ENCODE measurements at places on chromosomes 2 and 18. TPM values are rescaled to one million over a fixed set of nuclear protein-coding genes. Genes with fewer than 3 reads are reported as not detected.

- no peak for DNase-seq
These were observed 957.7 kb upstream of the POU3F3 start for GRCh38 chr2:103896182-103896581.

GRCh38 chr2:134117676-134118075, 136.2 kb upstream of the MGAT5 start:
- no peak for DNase-seq

GRCh38 chr2:55526174-55526573, 6.7 kb downstream of the CFAP36 start:
- no peak for DNase-seq

DNA sequence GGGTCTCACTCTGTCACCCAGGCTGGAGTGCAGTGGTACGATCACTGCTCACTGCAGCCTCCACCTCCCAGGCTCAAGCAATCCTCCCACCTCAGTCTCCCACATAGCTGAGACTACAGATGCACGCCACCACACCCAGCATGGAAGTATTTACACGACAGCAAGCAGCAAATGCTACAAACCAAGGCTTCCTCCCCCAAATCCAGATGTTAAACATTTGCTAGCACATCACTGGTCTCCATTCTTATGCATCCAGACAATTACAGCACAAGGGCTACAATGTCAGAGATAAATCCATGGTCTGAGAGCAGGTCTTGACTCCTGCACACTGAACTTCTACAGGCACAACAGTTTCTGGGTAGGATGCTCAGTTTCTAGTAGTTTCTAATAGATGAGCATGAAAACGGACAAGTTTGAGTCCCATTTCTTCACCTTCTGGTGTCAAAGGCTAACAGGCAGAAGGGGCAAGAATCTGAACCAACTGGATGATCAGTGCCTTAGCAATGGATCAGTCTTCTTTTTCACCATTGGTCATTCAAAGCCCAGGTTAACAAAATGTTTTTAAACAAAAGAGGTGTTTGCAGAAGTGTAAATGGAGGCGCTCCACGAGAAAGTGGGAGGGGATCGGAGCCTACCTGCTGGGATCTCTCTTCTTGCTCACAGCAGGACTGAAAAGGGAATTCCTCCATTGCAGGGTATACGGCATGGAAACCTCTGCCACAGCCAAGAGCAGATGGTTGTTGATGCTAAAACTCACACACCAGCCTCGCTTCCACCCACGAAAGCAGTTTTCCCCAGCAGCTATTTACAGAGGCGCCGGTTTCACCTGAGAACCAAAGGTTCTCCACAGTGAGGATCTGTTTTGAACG, 135.0 kb upstream of the ARL4C start:
- peak; percentile 41 for DNase-seq

DNA sequence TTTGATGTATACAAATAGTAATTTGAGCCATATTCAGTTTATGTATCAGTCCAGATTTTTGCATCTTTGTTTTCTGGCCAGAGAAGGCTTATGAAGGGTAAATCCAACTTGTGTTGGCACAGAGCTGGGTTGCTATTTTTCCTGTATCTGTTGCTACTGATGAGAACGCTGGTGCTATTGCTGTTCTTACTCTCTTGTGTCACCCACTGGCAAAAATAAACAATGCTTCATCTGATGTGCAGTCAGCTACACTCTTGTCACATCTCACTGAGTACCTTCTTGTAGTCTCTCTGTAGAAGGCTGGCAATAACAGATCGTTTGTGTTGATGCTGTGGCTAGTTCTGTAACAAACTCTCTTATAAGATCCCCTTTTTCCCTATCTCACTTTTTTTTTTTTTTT, 323.4 kb downstream of the CDH19 start:
- DNase-seq = no peak

DNA sequence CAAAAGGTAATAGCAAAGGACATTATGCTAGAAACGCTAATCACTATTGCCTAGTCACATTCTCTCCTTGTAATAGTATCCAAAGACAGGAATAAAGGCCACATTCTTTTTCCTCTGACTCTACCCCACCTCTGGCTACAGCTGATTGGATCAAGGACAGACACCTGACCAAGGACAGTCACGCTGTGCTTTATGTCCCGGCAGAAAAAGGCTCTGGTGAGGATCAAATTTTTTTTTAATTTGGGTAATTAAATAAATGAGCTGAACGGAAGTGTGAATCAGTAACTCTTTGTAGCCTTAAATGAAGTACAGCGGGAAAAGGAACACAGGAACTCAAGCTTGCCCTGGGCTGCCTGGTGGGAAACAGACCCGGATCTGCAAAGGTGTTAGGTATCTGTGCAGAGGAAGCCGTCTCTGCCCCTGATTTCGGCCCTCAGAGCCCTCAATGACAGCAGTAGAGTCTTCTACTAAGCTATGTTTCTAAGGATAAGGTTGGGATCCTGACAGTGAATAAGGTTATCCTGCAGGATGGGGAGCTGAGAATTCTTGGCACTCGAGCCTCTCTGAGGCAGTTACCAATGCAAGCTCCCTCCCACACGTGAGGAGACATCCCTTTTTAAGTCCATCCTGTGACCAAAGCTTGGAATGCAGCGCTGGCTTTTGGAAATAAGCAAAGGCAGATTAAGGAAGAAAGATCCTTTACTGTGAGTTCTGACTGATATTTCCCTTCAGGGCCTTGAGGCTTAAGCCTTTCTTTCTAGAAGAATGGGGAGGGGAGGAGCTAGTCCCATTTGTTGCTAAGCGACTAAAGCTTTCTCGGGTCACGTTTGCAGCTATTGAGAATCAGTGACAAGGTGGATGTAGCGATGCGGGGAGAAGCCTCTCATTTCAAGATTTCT, 37.8 kb upstream of the IKZF2 start:
- DNase-seq = peak; percentile 54

- DNase-seq = peak; percentile 34
These were observed 108.5 kb upstream of the SMAD7 start for GRCh38 chr18:49059028-49059834.

- no peak for DNase-seq
These were observed 1218.8 kb upstream of the LRRTM1 start for GRCh38 chr2:81523344-81523743.

DNA sequence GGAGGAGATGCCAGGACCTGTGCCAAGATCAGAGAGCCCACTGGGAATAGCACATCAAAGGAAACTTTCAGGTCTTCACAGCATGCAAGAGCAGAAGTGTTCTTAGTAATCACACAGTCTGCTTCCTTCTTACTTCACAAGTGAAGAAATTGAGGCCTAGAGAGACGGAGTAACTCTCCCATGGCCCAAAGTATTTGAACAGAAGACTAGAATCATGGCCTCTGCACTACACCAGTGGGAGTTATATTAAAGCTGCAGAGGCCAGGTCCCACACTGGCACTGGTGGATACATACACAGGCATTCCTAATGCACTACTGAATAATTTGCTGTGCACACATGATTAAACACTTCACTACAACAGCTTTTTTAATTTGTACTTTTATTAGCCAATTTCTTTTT, 107.6 kb upstream of the RMP24 start:
- DNase-seq = no peak

DNA sequence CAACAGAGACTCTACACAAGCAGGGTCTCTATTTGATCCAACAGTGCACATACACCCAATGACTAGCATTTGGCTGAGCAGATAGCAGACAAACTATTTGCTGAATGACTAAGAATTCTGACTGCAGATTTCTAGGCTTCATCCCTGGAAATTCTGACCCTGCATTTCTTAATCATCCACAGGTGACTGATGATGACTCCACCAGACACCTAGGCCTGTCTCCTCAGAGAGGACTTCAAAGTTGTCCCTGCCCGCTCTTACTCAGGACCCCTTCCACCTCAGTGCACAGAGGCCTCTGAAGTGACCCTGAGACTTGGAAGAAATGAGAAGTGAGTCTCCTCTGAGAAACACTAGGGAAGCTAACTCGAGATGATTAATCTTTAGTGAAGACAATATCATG, 51.3 kb downstream of the SEPTIN10 start:
- peak; percentile 42 for DNase-seq

The ALPP gene
- not detected for total RNA-seq

The METTL5 gene
- total RNA-seq = 50.9 TPM

The SLC40A1 gene
- total RNA-seq = 97.4 TPM

The ANKRD30B gene
- total RNA-seq = under 0.01 TPM

The C2orf78 gene
- not detected for total RNA-seq

The RELCH gene
- 34.5 TPM for total RNA-seq

The DYSF gene
- not detected for total RNA-seq

The SP9 gene
- total RNA-seq = not detected

Measured in fibroblast of lung (primary cell).